Right atrium auricular region (tissue), 2 donors: ENCODE measurements at places on chromosomes 16 and 17.

GRCh38 chr16:4385066-4385788 is 13.6 kb downstream of the VASN start:
- DNase-seq, result no peak

- no peak for DNase-seq
Observed at GRCh38 chr17:7211491-7212273, 8.0 kb downstream of the DLG4 start.

DNA sequence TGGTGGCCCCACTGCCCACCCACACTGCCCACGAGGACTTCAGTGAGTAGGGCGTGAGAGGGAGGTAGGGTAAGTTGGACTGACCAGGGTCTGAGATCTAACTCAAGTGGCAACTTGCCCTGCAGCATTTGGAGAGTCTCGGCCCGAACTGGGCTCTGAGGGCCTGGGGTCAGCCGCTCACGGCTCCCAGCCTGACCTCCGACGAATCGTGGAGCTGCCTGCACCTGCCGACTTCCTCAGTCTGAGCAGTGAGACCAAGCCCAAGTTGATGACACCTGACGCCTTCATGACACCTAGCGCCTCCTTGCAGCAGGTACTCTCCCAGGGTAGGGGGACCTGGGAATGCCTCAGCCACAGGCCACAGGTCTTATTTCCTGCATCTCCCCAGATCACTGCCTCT is 5.2 kb upstream of the NRN1L start:
- DNase-seq, result no peak

DNA sequence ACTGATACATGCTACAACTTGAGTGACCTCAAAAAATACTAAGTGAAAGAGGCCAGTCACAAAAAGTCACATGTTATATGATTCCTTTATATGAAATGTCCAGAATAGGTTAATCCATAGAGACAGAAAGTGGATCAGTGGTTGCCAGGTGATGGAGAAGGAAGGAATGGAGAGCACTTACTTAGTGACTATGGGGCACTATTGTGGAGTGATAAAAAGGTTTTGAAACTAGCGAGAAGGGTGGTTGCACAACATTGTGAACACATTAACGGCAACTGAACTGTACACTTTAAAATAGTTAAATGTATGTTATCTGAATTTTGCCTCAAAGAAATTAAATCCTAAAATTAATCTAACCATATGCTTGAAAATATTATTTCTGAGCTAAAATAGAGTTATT is 25.9 kb downstream of the AMFR start:
- no peak for DNase-seq

DNA sequence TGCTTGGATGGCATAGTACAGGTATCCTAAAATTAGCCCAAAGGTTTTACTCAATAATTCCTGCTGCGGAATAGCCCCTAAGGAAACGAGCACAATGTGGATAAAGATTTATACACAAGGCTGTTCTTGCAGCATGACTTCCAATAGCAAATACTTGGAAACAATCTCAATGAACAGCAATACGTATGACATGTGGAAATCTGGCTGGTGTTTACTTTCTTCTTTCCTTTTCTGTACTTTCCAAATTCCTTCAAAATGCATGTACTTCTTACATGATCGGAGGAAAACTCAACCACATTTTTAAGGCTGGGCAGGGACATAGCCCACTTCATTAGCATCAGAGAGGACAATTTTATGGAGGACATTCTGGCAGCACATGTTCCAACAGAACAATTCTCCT is 86.6 kb downstream of the C16orf95 start:
- no peak for DNase-seq

DNA sequence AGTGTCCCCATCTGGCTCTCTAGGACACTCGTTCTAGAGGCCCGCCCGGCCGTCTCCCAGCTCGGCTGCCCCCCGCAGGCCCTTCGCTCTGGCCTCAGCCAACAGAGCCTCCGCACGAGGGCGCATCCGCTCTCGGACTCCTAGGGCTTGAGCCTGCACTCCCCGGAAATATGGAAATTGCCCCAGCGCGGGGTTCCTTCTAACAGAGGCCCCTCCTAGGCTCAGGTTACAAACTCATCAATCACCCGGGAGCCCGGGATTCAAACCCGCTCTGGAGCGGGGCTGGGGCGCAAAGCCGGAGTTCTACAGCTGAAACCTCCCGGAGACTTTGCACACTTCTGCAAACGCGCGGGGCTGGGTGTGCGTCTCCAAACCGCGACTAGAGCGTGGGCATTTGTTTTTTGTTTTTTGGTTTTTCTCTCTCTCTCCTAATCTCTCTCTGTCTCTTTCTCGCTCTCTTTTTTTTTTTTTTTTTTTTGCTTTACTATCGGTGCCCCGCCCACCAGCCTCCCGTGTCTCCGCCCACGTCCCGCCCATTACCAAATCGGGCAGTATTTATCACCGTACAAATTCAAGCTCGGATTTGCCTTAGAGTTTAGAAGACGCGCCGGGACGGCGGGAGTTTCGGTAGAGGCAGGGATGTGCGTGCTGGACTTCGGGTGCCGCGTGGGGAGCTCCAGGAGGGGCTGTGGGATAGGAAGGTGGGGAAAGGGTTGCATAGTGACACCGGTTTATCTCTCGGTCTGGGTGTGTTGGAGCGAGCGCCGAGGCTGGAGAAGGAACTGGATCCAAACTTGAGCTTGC is 2.4 kb upstream of the FOXL1 start:
- DNase-seq, result peak; percentile 83
